ENCODE measurements at places on chromosomes 4 and X.

DNA sequence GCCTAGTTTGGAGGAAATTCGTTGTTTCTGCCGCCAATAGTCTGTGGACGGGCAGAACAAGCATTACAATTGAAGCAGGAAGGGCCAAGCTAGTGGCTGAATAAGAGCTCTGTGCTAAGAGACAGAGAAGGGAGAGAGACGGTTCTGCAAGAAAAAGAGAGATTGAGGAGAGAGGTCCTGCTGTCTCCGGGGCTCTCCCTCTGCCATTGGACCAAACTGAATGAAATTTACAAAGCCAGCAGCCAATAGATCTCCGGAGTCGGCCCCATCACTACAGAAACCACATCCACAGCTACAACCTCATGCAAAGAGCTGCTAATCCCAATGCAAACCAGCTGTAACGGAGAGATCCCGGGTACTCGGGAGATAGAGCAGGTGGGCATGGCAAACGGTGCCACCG is at the start of gene NLGN4X:
TSS of gene NLGN4X (minus strand) at position 148 of the 400 bp plus-strand sequence. CDS start 77,401 bp downstream, outside the sequence.
- DNase-seq: no peak

DNA sequence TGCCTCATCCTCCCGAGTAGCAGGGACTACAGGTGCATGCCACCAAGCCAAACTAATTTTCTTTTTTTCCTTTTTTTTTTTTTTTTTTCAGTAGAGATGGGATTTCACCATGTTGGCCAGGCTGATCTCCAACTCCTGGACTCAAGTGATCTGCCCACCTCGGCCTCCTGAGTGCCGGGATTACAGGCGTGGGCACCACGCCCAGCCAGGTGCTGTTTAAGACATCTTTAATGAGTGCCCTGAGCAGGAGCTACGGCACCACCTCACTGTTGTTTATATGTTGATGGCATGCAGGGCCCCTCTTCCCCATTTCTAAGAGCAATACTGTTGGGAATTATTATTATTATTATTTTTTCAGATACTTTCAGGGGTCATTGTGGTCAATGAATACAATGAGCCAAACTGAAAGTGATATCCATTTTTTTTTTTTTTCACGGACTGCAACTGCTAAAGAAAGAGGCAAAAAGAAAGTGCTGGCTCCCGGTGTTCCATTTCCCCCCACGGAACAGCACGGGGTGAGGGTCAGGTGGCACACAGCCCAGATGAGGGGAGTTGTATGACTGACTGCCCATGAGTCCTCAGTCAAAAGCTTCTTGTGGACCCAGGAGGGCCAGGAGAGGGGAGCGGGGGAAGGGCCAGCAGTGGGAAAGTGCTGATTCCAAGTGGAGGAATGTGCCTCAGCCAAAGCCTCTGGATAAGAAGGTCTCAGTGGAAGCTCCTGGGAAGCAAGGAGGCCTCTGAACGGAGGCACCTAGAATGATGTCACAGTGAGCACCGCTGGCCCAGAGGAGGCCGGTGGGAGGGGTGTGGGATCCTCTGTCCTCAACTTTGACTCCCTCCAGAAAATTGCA is 101.8 kb upstream of the HPF1 start:
- no peak for DNase-seq

DNA sequence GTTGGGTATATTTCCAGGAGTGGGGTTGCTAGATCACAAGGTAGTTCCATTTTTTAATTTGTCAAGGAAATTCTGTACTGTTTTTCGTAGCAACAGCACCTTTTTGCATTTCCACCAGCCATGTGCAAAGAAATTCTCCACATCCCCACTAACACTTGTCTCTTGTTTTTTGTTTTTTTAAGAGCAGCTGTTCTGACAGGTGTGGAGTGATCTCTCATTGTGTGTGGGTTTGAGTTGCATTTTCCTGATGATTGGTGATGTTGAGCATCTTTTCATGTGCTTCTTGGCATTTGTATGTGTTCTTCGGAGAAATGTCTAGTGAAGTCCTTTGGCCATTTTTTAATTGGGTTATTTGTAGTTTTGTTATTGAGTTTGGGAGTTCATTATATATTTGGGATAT is 80.3 kb upstream of the PUDP start:
- DNase-seq: no peak

- no peak for DNase-seq
These were observed 159.3 kb downstream of the SH3KBP1 start for GRCh38 chrX:19727887-19728648.

- DNase-seq: peak; percentile 64
These were observed 94.7 kb downstream of the SEL1L3 start for GRCh38 chr4:25767877-25768725.

- no peak for DNase-seq
These were observed 168.7 kb downstream of the ANTXR2 start for GRCh38 chr4:79904331-79904730.

DNA sequence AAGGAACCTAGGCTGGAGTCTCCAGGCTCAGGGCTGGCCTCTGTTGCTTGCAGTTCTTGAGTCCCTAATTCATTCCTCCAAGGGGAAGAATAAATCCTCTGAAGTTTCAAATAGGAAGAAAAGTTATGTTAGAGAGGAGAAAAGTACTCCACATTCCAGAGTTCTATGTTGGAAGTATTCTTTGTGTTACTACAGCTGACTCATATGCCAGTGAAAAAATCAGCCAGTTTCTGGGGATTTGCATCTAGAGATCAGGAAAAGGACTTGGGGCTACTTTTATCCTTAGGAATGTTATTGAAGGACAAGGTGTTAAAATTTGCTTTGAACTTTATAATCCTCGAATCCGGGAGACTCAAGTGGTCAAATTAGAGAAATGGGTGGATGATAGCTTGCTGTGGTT is 11.7 kb upstream of the NUDT9 start:
- DNase-seq: no peak

- DNase-seq: no peak
These were observed 13.8 kb upstream of the CFAP299 start for GRCh38 chr4:80321776-80322175.

- DNase-seq: peak; percentile 16
These were observed 456.5 kb upstream of the NDST3 start for GRCh38 chr4:117577686-117578311.

- no peak for DNase-seq
These were observed 70.5 kb upstream of the TBC1D9 start for GRCh38 chr4:140826701-140827027.

GRCh38 chr4:88017516-88018297 is 10.3 kb downstream of the PKD2 start:
- DNase-seq: peak; percentile 95

DNA sequence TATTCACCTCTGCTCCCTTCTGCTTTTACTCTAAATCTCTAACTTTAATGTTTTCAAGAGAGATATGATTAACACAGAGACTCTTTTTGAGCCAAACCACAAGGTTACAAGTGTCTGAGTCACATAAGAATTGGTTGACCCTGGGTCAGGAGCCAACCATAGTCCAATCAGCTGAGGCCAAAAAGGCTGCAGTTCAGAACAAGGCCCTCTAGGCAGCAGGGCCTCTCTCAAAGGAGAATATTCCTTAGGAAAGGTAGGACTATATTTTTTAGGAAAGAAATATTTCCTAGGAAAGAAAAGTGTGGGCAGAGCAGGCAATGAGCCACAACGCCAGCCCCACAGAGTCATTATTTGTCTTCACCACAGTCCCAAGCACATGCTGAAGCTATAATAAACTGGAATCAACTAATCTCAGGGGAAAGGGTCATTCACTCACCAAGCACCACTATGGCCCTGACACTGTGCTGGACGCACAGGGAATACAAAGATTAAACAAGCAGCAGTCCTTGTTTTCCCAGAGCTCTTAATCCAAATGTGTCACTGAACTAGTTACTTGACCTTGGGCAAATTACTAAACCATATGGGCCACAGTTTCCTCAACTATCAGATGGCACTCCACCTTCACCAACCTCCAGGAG is 2.2 kb downstream of the ATP8A1 start:
- DNase-seq: peak; percentile 51

DNA sequence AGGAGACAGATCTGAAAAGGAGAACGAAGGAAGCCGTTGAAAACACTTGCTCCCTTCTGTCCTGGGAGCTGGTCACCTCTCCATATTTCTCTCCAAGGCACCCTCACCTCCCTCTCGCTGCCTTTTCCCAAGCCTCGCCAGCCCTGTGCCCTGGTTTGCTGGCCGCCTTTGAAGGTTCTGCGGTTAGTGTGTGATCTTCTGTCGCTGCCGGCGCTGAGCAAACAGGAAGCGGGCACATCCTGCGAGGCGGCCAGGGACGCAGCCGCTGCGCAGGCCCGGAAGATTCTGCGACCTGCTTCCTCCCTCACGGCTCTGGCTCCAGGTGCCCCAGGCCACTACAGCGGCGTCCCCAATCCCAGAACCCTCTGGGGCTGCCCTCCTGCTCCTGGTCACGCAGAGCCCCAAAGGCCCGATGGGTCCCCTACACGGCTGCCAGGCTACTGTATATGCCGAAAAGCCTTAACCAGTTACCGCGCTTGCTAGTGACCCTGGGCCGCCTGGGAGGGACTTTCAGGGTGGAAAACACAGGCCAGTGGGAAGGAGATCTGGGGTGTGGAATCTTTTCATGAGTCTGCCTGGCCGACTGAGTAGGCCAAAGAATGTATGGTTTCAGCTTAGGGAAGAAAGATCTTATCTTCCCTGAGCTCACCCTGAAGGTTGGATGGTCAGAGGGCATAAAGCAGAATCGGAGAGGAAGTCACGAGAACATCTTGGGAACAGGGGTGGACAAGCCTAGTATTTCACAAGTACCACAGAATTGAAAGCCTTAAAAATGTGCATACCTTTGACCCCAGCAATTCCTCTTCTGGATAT is 2.3 kb upstream of the SASH3 start:
- DNase-seq: no peak

DNA sequence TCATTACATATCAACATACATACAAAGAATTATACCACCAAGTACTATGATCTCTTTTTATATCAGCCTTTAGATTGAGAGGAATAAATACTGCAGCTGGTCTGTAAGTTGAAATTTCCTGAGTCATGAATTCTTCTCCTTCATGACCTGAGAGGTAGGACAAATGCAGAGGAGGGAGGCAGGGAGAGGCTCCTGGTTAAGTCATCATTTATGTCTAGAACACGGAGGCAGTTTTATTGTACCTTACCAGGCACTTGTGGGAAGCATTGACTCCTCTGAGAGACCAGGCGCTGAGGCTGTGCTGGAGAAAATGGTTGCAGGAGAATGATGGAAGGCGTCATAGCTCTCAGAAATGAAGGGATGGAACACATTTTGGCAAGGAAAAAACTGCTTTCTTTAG is 12.5 kb upstream of the CASK start:
- no peak for DNase-seq

DNA sequence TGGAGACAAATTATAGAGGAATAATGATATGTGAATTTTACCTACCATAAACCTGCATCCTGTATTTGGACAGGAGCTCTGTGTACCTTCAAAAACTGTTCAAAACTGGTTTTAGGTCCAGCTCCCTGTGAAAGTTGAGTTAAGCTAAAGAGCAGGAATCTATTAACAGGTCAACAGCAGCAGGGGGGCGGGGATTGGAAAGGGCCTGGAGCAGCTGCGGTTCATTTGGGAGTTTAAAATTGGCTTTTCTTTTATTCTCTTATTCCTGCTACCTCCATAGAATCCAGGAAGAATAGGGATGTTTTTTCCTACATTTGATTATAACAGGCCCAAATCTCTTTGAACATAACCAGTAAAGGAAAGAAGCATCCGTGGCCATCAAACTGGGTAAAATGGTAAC is 23.8 kb downstream of the SHROOM3 start:
- peak; percentile 33 for DNase-seq

DNA sequence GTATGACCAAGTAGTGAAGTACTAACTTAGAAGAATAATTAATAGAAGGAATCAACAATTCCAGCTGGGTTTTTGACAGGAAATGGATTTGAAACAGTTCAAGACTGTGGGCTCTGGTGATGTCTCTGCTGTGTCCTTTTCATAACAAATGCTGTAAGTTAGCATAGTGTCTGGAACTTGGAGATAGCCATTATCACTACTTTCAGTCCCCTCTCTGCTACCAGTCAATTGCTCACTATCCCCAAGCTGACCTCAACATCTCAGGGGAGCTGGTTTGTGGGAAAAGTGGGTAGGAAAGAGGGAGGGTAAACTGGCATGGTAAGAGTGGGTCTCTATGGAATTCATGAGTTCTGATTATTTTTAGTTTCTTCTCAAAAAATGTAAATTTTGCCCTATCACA is 231.4 kb upstream of the MID1 start:
- DNase-seq: no peak

GRCh38 chrX:29422034-29422433 is 793.3 kb upstream of the MAGEB2 start:
- DNase-seq: no peak

- no peak for DNase-seq
These were observed 494.3 kb downstream of the IDS start for GRCh38 chrX:149010853-149011224.

DNA sequence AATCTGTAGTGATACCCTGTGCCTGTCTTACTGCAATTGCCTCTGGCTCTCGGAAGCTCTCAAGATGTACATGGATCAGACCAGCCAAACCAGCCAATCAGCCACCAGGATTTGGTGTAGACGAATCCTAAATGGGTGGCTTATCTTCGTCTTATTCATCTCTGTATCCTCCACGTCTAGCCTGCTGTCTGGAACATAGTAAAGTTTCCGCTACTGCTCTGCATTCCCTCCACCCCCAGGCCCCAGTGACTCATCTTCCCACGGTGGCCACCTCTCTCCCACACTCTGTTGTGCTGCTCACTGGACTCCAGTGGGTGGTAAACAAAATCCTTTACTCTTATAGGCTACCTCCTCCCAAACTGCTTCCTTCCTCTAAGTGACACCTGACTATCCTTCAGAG is 37.8 kb downstream of the SEPTIN6 start:
- DNase-seq: peak; percentile 58

All from fibroblast of skin of right quadriceps (primary cell).